Activated CD8-positive, alpha-beta memory T cell treated with anti-CD3 and anti-CD28 coated beads for 1 hour (primary cell): ENCODE measurements at places on chromosomes 4 and X.

DNA sequence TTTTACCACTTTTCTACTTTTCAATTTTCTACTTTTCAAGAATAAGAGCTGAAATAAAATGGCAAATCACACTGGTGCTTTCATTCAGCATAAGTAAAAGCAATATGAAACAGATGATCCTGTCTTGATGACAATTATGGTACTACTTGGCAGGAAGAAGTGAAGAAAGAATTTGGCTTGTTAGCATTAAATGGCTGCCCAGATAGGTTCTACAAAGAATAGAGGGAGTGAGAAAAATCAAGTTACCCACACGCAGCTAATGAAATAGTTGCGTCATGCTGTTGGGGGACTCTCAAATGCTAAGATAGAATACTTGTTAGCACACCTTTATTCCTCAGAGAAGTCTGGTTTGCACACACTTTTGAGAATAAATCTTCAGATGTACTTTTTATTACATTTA, 12.5 kb upstream of the LCORL start:
- no peak for DNase-seq

- DNase-seq, result no peak
These were observed at the start of gene NRK for GRCh38 chrX:105822138-105823091. NRK (plus strand) TSS chrX:105822539; CDS start chrX:105822846, 307 bp downstream.

- no peak for DNase-seq
These were observed 89.1 kb downstream of the FNIP2 start for GRCh38 chr4:158857951-158858350.

GRCh38 chr4:75673959-75674328, 733 bp upstream of the G3BP2 start:
- DNase-seq, result no peak

- no peak for DNase-seq
These were observed 198.0 kb upstream of the EPHA5 start for GRCh38 chr4:65868096-65868824.

DNA sequence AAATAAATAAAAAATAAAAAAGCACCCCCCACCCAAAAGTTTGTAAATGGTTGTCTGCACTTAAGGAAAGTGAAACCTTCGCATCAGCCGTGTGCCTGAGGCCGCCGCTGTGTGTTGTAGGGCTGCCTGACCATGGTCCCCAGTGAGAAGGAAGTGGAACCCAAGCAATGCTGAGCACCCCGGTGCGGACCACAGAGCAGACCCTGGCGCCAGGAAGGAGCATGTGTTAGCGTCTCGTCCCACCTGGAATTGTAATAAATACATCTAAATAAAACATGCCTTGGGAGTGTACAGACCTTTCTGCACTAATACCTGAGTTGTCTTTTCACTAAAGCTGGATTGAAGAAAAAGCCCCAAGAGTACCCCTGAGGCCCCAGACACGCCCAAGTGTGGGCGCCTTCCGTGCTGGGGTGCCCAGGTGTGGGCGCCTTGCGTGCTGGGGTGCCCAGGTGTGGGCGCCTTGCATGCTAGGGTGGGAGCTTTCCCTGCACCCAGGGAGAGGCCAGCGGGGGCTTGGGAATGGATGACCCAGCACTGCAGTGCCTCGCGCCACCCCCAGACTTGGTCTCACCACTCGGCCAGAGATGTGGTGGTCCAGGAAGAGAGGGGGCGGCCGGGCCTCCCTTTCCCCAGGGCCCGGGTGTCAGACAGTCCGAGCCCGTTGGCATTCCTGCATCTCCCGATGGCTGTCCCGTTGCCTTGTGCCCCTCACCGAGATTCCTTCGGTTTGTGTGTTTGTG, 33.7 kb downstream of the HTT-AS start:
- DNase-seq, result no peak

DNA sequence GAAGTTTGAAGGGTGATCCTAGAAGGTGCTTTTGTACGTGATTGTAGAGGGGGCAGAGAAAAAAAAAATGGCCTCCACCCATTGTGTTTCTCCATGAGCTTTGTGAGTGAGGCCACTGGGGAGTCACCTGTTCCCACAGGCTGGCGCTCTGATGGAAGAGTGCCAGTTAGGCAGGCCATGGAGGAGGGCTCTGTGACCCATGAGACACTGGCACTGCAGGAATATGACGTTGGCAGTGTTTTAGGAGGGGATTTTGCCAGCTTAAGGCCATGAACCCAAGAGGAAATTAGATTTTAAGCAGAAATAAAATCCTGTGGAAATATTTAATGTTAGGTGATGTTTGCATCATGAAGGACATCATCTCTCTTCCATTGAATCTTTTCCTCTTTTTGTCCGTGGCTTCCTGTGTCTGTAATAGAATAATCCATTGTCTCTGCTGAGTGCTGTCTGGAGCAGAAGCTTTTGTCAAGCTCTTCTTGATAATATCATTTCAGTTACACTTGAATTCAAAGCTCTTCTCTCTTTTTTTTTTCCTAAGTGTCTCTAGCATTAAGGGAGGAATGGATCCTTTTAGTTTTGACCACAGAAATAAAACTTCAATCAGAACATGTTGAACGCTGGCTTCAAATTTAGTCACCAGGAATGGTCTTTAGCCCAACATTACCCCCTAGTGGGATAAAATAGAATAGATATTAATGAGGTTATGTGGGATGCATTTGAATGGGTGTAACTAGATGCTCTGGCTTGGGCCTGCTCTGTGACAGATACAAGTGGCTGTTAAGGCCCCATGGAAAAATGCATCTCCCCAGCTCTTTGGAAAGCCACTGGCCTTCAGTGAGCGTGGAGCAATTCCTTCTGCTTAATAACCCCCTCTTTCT, 41.0 kb upstream of the UCP1 start:
- DNase-seq, result no peak

- no peak for DNase-seq
These were observed 984.6 kb upstream of the TENM3 start for GRCh38 chr4:181258569-181258968.

- no peak for DNase-seq
These were observed 76.1 kb downstream of the BCOR start for GRCh38 chrX:40021647-40022046.

DNA sequence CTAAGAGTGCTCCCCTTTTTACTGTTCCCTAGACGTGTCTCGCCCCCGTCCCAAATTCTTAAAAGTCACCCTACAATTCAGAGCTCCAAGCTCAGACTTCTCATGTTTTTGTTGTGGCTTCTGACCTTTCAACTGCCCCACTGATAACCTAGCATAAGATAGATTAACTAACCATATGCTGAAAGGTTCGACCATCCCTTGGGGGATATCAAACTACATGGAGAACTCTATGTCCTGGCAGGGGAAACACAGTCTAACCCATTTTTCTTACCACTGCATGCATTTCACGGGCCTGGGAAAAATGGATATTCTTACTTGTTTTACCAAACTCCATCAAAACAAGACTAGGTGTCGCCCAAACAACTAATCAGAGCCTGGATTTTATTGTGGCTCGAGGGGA, 236.4 kb upstream of the MID1 start:
- DNase-seq, result no peak

DNA sequence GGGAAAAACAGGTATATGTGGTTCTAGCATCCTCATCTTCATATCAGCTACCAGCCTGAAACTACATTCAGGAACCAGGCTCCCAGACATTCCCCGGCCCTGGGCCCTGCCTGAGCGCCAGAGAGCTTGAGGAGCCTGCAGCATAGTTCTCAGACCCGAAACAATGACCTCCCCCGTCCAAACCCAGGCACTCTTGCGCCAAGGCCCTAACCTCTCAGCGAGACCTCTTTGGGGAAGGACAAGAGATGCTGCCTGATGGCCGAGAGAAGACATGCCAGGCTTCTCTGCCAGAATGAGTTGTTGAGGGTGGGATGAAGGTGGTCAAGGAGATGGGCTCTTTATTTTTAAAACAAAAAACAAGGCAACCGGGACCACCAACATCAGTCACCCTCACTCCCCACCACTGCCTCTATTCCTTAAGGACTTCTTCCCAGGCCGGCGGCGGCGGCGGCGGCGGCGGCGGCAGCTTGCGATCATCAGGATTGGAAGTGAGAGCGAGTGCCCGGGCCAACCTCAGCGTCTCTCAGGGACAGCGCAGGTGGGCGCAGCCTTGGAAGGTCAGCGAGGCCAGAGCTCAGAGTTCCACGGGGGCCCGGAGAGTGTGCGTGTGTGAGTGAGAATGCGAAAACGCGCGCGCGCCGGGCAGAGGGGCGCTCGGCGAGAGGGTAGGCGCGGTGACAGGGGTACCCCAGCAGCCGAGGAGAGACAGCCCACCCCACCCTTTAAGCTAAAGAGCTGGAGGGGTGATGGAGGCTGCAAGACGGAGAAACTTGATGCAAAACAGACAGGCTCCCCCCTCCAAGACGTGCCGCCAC, 601 bp downstream of the INPP4B start:
- DNase-seq, result no peak

GRCh38 chr4:113547487-113548042, 214.0 kb downstream of the CAMK2D start:
- DNase-seq, result peak; percentile 75

DNA sequence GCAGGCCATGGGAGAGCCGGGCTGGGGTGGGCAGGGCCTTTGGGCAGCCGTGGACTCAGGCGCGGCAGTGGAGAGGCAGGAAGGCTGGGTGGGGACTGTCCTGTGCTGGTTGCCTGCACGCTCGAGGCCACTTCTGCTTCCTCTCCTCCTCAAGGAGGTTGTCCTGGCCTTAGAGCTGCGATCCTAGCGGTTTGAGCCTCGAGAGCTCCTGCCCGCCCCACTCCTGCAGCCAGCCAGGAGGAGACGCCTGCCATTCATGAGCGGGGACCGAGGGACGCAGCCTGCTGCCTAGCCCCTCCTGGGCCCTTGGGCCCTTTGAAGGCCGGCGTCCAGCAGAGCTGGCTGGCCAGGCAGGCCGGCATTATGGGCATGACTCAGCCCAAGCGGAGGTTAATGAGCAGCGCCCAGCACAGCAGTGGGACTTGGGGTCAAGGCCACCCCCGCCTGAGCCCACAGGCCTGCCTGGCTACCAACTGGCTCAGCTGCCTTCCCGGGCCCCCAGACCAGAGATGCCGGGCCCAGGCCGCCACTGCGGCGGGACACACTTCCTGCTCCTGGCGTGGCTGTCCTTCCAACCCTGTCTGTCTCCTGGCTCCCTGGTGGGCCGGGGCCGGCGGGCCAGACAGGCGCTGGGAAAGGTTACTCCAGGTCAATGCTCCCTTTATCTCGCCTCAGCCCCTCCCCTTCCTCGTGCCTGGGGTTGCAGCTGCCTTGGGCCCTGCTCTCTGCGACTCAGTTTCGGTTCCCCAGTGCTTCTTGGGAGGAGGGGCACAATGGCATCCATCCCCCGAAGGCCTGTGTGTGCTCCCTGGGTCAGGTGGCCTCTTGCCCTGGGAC, 1.8 kb downstream of the ABCD1 start:
- no peak for DNase-seq

- no peak for DNase-seq
These were observed 231.5 kb upstream of the ATP6AP2 start for GRCh38 chrX:40349251-40349650.

GRCh38 chrX:153969904-153970356, 1.7 kb downstream of the HCFC1 start:
- no peak for DNase-seq

DNA sequence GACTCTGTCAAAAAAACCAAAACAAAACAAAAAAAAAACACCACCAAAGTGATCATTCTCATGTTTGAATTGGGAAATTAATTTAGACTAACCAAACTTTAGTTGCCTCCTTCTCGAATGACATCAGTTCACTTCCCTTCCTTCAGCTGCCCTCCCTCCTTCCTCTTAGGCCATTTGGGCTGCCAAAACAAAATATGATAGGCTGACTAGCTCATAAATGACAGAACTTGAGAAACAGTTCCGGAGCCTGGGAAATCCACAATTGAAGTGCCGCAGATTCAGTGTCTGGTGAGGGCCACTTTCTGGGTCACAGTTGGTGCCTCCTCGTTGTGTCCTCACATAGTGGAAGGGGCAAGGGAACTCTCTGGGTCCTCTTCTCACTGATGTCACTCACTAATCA, 16.1 kb upstream of the WAS start:
- no peak for DNase-seq

DNA sequence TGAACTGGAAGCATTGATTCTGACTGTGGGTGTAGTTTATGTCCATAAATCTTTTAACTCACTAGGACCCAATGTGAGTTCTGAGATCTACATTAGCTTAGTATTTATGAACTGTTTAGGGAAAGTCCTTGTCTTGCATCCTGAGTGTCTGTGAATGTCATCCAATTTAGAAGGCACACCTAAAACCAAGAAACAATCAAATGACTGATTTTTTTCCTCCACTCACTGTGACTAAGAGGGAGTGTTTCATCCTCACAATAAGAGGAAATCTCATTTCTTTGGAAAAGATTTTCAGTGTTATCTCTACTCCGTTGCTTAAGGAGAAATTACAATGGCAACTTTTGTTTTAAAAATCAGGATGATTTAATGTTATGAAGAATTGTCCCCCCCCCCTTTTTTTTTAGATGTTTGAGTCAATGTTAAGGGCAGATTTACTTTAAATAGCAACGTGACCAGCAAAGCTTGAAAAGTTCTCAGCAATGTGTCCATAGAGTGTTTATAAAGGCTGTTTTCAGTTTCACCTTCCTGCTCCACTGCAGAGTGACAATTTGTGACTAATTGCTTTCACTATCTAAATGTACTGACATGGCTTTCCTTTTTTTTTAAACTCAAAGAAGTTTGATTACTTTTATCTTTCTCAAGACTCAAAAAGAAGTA, 173.0 kb downstream of the SPCS3 start:
- DNase-seq, result no peak

- DNase-seq, result no peak
These were observed 867 bp downstream of the TIFA start for GRCh38 chr4:112284662-112285411.

GRCh38 chr4:181830404-181831035, 412.7 kb upstream of the TENM3 start:
- no peak for DNase-seq

- no peak for DNase-seq
These were observed 7.0 kb downstream of the SH3BGRL start for GRCh38 chrX:81208916-81209315.

DNA sequence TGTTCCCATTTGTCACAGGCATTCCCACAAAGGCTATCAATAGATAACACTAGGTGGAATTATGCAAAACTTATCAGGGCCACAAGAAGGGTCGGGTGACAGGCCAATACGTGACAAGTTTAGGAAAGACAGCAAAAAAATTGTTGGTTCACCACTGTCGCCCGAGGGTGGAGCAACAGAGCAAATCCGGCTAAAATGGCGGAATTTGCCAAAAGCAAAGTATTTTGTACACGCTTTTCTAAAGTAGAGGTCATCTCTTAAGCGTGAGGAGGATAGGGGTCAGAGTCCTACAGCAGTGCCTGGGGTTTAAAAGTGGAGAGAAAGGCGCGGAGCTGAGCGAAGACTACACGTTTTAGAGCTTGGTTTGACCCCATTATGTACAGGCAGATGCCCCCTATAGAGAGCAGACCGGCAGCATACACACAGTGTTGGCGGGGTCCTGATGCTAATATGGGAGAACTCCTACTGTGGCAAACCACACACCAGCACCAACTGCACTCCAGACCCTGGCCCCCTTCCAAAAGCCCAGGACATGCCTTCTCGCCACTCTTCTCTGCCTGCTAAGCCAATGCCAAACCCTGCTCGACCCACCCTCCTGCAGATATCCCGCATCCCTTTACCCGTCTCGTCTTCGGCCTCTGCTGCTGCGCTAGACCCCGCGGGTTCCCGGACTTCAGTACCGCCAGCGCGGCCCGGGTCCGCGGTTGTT, 733 bp downstream of the CCNA2 start:
- DNase-seq, result no peak

- no peak for DNase-seq
These were observed 51.3 kb upstream of the RELL1 start for GRCh38 chr4:37737466-37737865.
